ENCODE measurements at places on chromosomes 16 and 17.

- no peak for DNase-seq
Observed at GRCh38 chr16:57982385-57982784, 11.5 kb upstream of the CNGB1 start.

DNA sequence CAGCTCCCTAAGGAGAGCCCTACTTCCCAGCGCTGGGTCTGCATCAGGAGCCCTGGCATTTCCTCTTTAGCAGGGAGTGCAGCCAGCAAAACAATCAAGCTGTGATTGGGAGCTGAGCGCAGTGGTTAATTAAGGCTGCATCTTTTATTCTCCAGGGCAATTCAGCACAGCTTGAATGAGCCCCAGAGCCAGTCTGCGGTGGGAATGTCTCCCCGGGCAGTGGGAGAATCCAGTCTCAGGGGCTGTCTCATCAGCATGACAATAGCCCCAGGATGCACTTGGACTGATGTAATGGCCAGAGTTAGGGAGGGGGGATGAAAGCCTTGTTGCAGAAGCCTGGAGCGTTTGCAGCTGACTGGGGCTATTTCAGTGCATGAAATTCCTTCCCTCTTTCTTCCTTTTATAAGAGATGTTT, 292.6 kb upstream of the SOX9 start:
- DNase-seq, result no peak

GRCh38 chr17:34761646-34762045, 182.3 kb downstream of the TMEM132E start:
- DNase-seq, result no peak

DNA sequence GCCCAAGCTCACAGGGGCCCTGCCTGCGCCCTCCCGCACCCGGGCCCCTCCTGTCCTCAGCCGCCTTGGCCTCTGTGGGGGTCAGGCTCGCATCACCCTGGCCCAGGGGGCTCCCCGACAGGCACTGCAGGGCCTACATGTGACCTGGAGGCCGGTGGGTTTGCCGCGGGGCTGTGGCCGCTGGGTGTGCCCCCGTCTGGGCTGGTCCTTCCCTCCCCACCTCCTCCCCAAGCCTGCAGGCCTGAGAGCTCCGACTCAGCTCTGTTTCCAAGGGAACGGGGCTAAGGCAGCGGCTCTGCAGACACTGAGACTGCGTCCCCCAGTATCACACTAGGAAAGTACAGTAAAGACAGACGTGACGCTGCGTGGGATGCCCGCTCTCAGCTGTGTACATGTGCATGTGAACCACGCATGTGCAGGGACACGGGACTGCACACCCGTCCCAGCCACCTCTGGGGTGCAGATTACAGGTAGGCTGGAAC, 16.5 kb upstream of the WDR45B start:
- DNase-seq, result no peak

- no peak for DNase-seq
Observed at GRCh38 chr16:77663711-77664110, 58.6 kb upstream of the NUDT7 start.

- DNase-seq, result no peak
Observed at GRCh38 chr17:78882540-78883088, 20.4 kb downstream of the CEP295NL start.

GRCh38 chr17:7632492-7632894, 2.6 kb downstream of the SHBG start:
- no peak for DNase-seq

GRCh38 chr16:17224350-17224749, 246.4 kb downstream of the XYLT1 start:
- DNase-seq, result no peak

GRCh38 chr17:63524051-63524450, 893 bp downstream of the KCNH6 start:
- no peak for DNase-seq

- DNase-seq, result no peak
Observed at GRCh38 chr16:78372277-78372676, 272.8 kb downstream of the WWOX start.

GRCh38 chr17:8472663-8473062, 37.0 kb downstream of the NDEL1 start:
- DNase-seq, result no peak

DNA sequence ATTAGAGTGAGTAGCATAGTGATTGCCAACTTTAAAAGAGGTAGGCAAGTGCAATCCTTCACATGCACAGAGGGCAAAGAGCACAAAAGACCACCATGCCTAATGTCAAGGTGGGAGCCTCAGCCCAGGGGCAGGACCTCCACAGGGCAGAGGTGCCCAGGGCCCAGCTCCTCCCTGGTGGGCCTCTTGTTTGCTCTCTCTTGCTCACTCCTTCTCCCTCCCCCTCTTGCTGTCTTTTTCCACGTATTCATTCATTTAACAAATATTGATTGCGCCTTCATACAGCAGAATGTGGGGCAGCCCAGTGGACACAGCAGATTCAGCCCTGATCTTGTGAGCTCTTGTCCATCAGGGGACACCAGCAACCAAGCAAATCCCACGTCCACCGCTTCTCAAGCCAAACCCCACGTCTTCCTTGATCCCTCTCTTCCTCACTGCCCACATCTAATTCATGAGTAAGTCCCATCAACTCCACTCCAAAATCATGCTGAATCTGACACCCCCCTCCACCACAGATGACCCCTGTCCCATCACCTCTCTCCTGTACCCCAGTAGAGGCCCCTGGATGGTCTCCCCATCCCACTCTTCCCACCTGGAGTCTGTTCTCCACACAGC, 44.1 kb upstream of the RPL38 start:
- no peak for DNase-seq

- DNase-seq, result no peak
Observed at GRCh38 chr17:50944902-50945720, 79.0 kb upstream of the TOB1 start.

DNA sequence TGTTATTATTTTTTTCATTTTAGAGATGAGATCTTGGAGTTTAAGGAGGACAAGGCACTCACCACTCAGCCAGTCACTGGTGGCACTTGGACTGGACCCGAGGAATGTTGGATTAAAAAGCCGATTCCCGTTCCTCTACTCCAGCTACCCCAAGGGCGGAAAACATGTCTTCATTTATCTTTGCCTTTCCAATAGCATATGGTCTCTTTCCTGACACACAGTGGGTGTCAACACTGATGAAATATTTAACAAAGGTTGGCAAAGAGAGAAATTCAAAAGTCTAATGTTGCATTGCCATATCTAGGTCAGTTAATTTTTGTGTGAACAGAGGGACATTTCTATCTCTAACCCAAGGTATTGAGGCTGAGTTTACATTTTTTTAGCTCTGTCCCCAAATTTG, 459.7 kb downstream of the RBFOX1 start:
- DNase-seq, result no peak

GRCh38 chr17:17877529-17878358, 41.0 kb upstream of the SREBF1 start:
- no peak for DNase-seq

DNA sequence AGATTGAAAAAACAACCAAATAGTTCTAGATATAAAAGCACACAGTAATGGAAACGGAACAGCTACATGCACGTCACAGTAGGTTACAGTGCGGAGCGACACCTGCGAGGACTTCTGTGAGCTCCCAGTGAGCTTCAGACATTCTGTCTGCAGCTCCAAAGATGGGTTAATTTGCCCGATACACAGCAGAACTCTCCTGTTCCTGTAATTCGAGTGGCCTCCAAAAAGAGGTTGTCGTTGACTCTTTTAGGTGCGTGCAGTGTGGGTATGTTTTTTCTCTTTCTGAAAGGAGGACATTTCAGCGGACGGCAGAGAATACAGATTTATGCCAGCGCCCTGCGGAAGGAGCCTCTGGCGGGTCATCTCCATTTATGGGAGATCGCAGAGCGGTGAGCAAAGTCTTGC, 2.9 kb downstream of the OR1F1 start:
- no peak for DNase-seq

DNA sequence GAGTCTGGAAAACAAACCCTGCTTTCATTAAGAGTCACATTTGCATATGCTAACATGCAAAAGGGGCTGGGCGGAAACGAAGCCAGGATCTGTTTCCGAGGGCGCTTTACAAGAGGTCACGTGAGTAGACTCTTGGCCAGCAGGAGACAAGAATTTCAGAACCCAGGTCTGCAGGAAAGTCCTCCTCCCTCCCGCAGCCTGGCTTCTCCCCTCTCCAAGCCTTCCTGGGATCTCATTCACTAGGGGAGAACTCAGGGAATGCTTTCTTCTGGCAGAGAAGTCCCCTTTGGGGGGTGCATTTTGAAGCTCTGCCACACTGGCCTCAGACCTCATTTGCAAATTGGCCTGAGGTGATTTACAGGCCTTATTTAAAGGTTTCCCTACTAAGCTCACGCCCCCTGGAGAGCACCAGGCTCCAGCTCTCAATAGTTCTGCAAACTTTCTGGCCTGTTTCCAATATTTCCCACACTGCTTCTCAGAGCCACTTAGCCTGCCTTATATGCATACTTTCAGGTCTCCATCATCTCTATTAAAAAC, 57.2 kb upstream of the CACNG5 start:
- no peak for DNase-seq

GRCh38 chr17:73610331-73610911, 33.8 kb downstream of the SDK2 start:
- DNase-seq, result no peak

DNA sequence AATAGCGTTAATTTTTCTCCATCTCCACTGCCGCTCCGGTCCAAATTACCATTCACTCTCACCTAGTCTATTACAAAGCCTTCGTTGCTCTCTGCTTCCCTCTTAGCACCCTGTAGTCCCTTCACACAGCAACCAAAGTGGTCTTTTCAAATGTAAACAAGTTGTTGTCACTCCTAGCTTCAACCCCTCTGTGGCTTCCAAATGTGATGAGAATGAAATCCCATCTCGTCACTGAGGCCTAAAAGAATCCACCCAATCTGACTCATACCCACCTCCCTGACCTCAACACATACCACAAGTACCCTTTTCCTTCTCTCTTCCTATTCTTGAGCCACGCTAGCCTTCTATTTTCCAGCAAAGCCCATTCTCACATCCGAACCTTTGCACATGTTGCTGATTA, 2.2 kb upstream of the PELP1 start:
- DNase-seq, result no peak

- no peak for DNase-seq
Observed at GRCh38 chr17:40170325-40170724, 6.9 kb upstream of the RAPGEFL1 start.

DNA sequence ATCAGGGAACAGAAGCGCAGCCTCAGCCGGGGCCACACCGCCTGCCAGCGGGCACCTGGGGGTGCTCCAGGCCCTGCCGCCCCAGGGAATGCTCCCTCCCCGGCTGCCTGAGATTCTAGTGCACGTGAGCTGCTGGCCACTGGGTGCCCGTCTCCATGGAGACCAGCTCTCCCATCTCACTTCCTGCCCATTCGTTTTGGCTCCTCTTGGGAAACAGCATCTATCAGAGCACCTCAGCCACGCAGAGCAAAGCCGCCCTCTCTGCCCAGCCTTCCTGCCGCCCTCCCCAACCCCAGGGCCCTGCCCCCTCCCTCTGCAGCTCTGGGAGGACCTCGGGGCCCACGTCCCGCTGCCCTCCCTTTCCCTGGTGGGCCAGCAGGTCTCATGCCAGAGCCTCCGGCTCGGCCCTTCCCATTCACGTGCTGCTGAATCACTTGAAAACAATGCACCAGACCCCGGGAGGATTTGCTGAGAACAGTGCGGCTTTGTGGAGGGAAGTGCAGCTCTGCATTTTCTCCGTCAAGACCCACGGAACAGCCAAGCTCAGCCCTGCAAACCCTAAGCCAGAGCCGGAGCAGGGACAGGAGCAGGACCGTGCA, 19.4 kb downstream of the CEP295NL start:
- no peak for DNase-seq

DNA sequence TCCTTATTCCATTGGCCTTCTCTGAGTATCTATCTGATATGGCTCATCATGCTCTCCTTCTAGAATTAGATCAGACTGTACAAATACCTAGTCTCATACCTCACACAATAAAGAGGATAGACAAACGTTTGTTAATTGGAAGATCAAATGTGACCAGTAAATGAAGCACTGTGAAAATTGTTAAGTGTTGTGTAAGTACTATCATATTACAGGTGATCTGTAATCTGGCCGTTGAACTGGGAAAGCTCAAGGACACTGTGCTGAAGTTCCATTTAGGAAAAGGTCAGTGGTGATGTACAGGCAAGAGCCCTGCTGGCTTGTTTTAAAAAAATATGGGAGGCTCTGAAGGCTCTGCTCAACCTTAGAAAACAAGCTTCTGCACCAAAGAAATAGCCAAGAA, 38.5 kb upstream of the CORO6 start:
- no peak for DNase-seq

DNA sequence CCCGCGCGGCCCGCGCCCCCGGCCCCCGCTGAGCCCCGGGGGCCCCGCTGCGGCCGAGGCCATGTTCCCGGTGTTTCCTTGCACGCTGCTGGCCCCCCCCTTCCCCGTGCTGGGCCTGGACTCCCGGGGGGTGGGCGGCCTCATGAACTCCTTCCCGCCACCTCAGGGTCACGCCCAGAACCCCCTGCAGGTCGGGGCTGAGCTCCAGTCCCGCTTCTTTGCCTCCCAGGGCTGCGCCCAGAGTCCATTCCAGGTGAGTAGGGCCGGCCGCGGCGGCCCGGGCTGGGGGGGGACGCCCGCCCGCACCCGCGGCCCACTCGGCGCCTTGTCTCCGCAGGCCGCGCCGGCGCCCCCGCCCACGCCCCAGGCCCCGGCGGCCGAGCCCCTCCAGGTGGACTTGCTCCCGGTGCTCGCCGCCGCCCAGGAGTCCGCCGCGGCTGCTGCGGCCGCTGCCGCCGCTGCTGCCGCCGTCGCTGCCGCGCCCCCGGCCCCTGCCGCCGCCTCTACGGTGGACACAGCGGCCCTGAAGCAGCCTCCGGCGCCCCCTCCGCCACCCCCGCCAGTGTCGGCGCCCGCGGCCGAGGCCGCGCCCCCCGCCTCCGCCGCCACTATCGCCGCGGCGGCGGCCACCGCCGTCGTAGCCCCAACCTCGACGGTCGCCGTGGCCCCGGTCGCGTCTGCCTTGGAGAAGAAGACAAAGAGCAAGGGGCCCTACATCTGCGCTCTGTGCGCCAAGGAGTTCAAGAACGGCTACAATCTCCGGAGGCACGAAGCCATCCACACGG, 504 bp downstream of the MAZ start:
- DNase-seq, result no peak

GRCh38 chr17:65175952-65176351, 38.8 kb downstream of the RGS9 start:
- no peak for DNase-seq

- DNase-seq, result no peak
Observed at GRCh38 chr17:28385037-28385400, 13.5 kb downstream of the SARM1 start.

GRCh38 chr16:86713021-86713631, 134.8 kb downstream of the FOXL1 start:
- no peak for DNase-seq
